Stimulated activated CD8-positive, alpha-beta memory T cell treated with anti-CD3 and anti-CD28 coated beads, Interleukin-4, amount 100 ng/mL, for 1 hour (primary cell): ENCODE measurements at places on chromosomes 5 and 9.

DNA sequence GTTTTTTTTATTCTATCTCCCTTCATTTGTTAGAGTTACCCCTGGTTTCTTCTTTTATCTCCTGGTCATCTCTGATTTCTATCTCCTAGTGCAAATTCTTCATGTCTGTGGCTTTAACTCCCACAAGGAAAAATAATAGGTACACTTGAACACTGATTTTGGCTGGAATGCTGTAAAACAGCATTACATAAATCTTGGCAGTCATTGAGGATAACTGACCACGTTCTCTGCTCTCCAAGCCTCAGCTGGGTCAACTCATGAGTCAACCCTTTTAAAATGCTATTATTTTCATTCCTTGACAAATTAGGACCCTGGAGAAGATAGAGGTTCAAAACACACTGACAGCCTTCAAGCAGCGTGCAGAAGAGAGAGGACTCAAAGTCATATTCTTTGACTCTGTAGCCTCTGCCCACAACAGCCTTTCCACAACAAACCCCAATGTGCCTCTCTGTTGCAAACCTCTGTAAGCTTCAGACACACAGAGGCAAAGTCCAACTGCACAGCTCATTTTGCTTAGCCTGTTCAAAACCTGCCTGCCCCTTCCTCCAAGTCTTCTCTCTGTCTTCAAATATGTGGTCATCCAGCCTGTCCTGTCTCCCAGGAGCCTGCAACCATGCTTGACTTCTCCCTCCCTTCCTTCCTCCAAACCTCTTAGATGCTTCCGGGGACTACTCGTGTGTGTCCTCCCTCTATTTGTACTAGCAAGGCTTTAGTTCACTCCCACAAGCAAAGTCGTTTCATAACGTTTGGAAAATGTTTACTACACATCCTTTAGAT is 398.4 kb downstream of the MED10 start:
- no peak for DNase-seq

GRCh38 chr5:85921590-85921989 is 696.2 kb upstream of the COX7C start:
- DNase-seq = no peak

GRCh38 chr5:58827463-58827862 is 244.6 kb downstream of the RAB3C start:
- no peak for DNase-seq

GRCh38 chr5:40224421-40224820 is 455.3 kb upstream of the PTGER4 start:
- DNase-seq = no peak

DNA sequence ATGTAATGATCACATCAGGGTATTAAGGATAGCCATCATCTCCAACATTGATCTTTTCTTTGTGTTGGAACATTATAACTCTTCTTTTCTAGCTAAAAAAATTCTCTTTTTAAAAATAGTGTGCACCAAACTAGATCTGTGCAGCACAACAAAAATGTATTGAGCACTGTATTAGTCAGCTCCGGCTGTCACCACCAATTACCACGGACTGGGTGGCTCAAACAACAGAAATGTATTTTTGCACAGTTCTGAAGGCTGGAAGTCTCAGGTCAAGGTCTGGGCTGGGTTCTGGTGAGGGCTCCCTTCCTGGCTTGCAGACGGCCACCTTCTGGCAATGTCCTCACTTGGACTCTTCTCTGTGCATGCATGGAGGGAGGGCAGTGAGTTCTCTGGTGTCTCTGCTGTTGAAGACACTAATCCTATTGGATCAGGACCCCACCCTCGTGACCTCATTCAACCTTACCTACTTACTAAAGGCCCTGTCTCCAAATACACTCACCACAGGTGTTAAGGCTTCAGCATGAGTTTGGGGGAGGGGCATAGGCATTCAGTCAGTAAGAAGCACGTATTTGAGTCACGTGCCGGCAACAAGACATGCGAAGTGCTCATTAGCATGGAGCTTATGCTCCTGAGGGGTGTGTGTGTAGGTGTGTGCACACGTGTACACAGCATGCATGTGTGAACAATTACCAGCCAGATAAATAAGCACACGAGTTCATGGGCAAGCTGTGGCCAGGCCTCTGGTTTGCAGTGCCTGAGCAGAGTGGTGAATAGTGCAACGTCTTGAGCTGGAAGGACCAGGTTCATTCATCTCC is 89.4 kb upstream of the SH3PXD2B start:
- DNase-seq = no peak
